ENCODE measurements at places on chromosomes 16 and 17.

DNA sequence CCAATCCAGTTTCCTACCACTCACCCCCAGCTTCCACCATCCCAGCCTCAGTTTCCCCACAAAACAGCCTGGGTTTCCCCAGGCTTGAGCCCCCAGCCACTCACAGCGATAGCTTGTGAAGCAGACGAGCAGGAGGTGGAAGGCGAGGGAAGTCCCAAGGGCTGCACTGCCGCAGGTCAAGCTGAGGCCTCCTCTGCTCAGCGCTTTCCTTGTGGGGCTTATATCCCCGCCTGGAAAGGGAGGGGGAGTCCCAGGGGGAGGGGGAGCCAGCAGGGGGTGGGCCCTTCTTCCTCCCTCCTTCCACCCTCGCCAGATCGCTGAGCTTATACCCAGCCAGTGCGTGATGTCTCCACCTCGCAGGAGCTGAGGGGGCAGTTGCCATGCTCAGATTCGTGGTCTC lies at the start of gene PYY:
Gene PYY (minus strand): TSS at position 195 of the 400 bp plus-strand sequence. CDS start 457 bp downstream, outside the sequence.
- no peaks in the 10 kb centered on the region for H3K36me3 ChIP-seq
- no peaks in the 10 kb centered on the region for H3K27me3 ChIP-seq
- no peak within 1 kb of the TSS for H3K4me3 ChIP-seq
- no peaks in the 10 kb centered on the region for H3K4me1 ChIP-seq
- no peak for DNase-seq

DNA sequence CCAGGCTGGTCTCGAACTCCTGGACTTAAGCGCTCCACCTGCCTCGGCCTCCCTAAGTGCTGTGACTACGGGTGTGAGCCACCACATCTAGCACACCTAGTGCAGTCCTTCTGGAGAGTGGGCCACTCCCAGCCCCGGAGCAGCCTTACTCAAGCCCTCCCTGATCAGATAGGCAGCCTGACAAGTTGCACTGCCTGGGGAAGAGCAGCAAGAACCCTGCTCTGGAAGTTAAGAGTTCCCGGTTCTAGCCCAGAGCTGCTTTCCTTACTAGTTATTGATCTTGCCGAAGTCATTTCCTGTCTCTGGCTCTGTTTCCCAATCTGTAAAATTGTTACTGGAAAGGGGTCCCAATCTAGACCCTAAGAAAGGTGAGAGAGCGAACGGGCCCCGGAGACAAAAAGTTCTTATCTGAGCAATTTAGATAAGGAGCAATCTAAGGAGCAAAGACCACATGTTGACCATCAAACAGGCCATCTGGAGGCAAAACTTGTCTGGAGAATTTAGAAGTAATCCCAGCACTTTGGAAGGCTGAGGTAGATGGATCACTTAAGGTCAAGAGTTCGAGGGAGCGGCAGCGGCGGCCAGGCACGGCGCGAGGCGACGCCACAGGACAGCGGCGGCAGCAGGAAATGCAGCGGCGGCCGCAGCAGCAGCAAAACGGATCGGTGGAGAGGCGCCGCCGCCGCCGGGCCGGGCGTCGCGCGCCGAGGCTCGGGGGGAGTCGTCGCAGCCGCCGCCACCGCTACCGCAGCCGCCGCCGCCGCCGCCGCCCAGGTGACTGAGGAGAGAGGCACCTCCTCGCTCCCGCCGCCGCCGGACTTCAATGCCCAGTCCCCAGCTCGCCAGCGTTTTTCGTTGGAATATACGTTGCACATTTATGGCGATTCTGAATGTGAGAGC lies 4.3 kb upstream of the NAGLU start:
- H3K36me3 ChIP-seq: no peaks in the 10 kb centered on the region
- peak; percentile 71 for DNase-seq
- H3K4me3 ChIP-seq: peak overlapping the region; percentile 39
- peaks cover 12% of the 10 kb centered on the region for H3K4me1 ChIP-seq
- no peaks in the 10 kb centered on the region for H3K27me3 ChIP-seq

GRCh38 chr16:68062910-68063393 lies 22.2 kb upstream of the NFATC3 start:
- H3K27me3 ChIP-seq: no peaks in the 10 kb centered on the region
- no peak for DNase-seq
- no peaks in the 10 kb centered on the region for H3K36me3 ChIP-seq

- H3K36me3 ChIP-seq: no peaks in the 10 kb centered on the region
- peaks cover 2% of the 10 kb centered on the region for H3K4me1 ChIP-seq
- DNase-seq: peak; percentile 89
- H3K27ac ChIP-seq: no peak overlapping the region
Measured at GRCh38 chr17:68035131-68035522, 408 bp upstream of the KPNA2 start.

DNA sequence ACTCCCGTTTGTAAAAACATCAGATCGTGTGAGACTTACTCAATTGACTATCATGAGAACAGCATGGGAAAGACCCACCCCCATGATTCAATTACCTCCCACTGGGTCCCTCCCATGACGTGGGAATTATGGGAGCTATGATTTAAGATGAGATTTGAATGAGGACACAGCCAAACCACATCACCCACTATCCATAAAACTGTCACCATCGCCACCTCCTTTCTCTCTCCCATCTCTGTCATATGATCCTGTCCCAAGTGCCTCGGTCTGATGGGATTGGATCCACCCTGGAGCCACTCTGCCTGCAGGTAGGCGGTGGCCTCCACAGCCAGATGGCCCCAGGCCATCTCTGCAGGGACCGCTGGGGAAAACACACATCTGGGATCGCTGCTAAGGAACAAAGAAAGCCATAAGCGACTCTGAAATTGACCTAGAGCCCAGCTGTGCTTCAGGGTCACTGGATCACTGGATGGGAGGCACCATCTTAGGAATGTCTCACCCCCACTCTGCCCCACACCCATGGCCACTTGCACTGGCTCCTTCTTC lies 61.2 kb downstream of the TMEM186 start:
- no peak overlapping the region for H3K4me3 ChIP-seq
- H3K27me3 ChIP-seq: no peaks in the 10 kb centered on the region
- no peak overlapping the region for H3K27ac ChIP-seq
- no peaks in the 10 kb centered on the region for H3K4me1 ChIP-seq

DNA sequence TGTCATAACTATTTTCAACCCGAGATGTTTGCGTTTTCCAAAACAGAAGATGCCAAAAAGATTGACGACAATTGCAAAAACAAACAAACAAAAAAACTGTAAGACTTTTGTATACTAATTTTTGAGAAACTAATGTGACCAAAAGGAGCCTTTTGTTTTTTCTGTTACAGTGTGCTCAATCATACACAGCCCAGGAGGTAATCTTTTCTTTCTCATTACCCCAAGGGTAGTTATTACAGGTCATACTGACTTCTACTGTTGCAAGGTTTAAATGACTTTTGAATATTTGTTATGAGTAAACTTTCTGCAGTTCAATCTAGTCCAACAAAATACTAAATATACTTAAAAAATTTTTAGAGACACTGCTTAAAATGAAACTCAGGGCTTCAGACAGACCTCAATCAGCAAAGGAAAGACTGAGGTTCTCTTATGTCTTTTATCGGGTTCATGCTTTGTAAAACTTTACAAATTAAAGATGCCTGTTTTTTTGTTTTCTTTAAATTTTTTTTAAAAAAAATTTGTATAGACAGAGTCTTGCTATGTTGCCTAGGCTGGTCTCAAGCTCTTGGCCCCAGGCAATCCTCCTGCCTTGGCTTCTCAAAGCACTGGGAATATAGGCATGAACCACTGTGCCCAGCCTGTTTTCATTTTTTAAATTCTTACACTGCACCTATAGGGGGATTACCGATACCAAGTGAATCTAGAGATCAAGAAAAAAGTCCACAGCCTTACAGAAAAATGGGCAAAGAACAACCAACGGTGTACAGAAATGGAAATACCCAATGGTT lies 47.6 kb downstream of the SPOP start:
- H3K4me1 ChIP-seq: peaks cover 5% of the 10 kb centered on the region
- H3K4me3 ChIP-seq: no peak overlapping the region
- no peaks in the 10 kb centered on the region for H3K27me3 ChIP-seq
- DNase-seq: no peak

DNA sequence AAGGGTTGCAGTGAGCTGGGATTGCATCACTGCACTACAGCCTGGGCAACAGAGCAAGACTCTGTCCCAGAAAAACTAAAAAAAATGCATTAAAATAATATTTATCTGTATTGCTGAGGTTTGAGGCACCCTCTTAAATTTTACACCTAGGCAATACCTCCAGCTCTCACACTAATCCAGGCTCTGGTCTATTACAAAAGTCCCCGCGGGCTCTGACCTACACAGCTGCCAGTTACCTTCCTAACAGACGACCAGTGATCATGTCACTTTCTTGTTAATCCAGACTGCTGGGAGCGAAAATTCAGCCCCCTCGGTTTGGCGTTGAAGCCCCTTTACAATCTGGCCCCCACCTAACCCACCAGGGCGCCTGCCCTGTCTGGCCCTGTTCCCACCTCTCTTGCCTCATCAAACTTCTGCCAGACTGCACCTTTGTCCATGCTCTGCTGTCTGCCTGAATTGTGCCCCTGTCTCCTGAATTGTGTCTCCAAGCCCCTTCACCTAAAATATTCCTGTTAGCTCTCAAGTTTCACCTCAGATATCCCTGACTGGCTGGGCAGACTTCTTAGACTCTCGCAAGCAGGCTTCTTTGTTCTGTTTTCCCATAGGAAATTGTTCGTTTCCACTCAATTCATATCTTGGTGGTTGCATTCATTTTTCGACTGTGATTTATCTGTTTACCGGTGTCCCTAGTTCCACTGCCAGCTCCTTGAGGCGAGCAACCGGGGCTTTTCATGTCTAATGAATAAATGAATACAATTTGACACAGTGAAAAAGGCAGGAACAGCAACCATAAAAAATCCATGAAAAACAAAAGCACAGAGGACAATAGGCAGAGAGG lies 65.9 kb downstream of the PITPNC1 start:
- H3K4me1 ChIP-seq: no peaks in the 10 kb centered on the region
- no peak for DNase-seq
- H3K27me3 ChIP-seq: no peaks in the 10 kb centered on the region
- no peaks in the 10 kb centered on the region for H3K36me3 ChIP-seq

GRCh38 chr17:46873941-46874645 lies 22.7 kb downstream of the WNT9B start:
- no peak overlapping the region for H3K27ac ChIP-seq
- no peaks in the 10 kb centered on the region for H3K27me3 ChIP-seq
- no peaks in the 10 kb centered on the region for H3K4me1 ChIP-seq

GRCh38 chr16:67425580-67425979 lies 5.3 kb upstream of the HSD11B2 start:
- H3K4me3 ChIP-seq: no peak overlapping the region
- DNase-seq: no peak
- H3K27ac ChIP-seq: no peak overlapping the region
- H3K4me1 ChIP-seq: no peaks in the 10 kb centered on the region
- no peaks in the 10 kb centered on the region for H3K27me3 ChIP-seq

DNA sequence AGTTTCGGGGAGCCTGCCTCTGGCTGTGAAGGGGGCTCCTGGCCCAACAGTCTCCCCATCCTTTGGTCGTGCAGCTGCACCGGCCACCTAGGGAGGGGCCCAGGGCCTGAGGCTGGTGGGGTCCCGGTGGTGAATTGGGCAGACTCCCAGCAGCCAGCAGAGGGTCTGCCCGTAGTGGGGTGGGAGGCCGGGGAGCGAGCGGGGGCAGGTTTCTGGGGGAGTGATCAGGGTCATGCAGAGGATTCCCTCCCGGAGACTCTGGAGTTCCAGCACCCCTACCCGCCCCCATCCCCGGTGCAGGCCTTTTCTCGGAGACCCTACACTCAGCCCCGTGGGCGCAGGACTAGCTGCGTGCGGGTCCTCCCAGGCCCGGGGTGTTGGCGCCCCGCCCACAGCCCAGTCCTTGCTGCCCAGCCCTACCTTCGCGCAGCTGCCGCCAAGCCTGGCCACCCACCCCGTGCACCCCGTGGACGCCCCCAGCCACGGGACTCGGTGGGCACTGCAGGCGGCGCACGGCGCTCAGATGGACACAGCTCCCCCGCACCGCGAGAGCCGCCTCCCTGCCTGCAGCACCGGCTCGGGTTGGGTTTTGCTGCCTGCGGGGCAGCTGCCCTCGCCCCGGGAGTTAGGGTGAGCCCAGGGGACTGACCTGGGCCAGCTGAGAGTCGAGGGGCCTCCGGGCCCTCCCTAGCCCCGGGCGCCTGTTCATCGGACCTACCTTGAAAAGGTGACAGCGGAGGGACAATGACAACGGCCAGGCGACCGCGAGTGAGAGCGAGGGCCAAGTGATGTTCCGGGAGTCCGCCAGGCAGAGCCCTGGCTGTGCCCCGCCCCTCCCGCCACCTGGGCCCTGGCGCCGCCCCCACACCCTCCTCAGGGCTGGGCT lies at the start of gene GNG13:
Gene GNG13 (minus strand): TSS at position 787 of the 886 bp plus-strand sequence. CDS start 1,657 bp downstream, outside the sequence.
- no peak within 1 kb of the TSS for H3K4me3 ChIP-seq
- no peak for DNase-seq
- no peaks in the 10 kb centered on the region for H3K4me1 ChIP-seq
- no peak within 1 kb of the TSS for H3K27ac ChIP-seq
- no peaks in the 10 kb centered on the region for H3K36me3 ChIP-seq
